ENCODE measurements at places on chromosomes 7 and 10. TPM values are rescaled to one million over a fixed set of nuclear protein-coding genes. Genes with fewer than 3 reads are reported as not detected.

ITPRID1 gene
- not detected for total RNA-seq

DNA sequence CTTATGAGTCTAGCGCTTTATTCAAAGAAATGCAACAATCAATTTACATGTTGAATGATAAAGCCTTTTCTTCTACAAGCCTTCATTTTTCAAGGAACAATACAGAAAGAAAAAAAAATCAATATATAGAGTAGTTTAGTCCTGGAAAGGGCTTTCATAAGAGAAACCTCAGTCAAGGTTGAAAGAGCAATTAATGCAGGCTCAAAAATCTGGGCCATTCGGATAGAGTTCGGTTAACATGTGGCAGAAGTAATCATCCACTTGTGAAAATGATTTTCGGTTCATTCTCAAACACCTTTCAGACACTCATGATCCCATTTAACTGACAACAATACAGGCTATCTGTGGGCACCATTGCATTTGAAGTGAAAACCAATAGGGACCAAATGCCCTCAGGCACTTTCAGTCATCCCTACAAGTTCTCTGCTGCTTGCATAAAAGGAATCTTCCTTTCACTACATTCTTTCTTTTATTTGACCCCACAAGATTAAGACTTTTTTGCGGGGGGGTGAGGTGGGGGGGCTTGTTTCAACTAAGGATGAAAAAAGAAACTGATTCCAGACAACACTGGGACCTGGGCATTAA is 177.9 kb downstream of the RNF133 start:
- no peak for DNase-seq

GRCh38 chr10:43265799-43266721 is 805 bp downstream of the RASGEF1A start:
- no peak for DNase-seq

GRCh38 chr10:36221101-36221500 is 579.0 kb upstream of the FZD8 start:
- no peak for DNase-seq

OR2A42 gene
- total RNA-seq = not detected

PLEKHS1 gene
- total RNA-seq = not detected

DNA sequence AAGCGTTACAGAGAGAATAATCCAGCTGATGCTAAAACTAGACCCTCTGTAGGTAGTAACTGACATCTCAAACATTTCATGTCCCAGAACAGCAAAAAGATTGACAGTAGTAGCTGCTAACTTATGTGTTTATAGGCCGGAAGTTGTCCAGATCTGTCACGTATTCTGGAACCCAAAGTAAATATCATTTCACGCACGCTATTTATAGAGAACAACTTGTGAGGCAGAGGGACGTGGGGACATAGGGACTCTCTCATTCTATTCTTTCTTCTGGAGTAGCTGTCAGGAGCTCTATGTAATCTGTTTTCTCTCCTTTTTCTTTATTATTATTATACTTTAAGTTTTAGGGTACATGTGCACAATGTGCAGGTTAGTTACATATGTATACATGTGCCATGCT is 22.3 kb downstream of the AGK start:
- no peak for DNase-seq

PIK3AP1 gene
- total RNA-seq = 3.0 TPM

NOS3 gene
- 71.5 TPM for total RNA-seq

GRCh38 chr10:68586606-68587305 is 26.6 kb downstream of the TET1 start:
- peak; percentile 56 for DNase-seq

GRCh38 chr7:142880876-142881505 is 4.6 kb downstream of the TRPV6 start:
- DNase-seq = peak; percentile 18

DNA sequence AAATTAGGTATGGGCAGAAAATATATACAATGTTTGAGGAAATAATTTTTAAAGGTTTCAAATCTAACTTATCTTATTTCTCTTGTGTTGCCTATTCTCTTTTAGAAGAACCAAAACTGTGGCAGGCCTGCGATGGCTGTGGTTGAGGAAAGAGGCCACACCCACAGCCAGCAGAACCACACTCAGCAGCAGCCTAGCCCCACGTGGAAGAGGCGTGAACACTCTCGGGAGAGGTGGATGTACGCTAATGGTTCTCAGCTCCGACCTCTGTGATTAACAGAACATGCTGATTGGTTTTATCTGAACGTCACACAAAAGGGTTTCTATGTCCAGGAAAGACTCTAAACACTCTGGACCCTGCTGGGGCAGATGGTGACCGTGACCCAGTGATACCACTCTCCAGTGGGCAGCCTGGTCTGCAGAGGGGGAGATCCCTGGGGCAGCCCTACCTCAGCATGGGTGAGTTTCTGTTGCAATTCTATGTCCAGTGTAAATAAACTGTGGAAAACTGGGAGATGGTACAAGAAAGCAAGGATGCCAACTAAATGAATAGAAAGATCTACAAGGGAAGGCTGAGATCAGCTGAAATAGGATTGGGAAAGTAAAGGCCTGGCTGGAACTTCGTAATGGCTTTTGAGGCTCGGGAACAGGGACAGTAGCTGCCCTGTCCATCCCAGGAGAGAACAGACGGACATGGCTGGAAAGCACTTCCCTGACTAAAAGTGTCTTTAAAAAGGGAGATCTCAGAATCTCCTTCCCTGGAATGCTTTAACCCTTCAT is 26.6 kb downstream of the DIP2C start:
- no peak for DNase-seq

DNA sequence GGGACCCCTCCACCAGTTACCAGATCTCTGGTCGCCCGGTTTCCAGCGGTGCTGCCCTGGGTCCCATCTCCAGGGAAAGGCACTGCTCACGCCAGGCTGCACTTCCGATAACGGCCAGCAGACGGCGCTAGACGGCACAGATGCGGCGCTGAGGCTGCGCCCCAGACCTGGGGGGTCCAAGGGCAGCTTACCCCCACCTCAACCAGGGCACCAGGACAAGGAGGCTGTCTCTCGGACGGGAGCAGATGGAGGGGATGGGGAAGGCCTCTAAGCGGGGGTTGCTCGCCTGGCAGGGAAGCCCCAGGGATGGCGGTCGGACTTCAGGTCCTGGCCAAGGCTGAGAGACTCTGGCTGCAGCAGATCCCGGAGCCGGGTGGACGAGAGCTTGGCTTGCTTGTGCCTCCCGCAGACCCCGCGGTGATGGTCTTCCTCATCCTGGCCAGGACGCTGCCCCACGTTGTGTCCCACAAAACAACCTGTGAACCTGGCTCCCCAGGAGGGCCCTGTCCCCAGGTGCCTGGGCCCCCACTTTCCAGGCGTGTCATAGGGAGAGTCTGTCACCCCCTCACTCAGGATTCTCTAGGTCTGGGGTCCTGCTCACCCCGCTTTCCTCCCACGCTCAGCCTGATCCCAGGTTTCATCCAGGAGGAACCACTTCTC is 23.9 kb upstream of the ZNF716 start:
- no peak for DNase-seq

SLC26A4 gene
- 4.3 TPM for total RNA-seq

CYP2C19 gene
- total RNA-seq = not detected

- DNase-seq = no peak
These were observed 14.8 kb upstream of the LRRC17 start for GRCh38 chr7:102897856-102898531.

DNA sequence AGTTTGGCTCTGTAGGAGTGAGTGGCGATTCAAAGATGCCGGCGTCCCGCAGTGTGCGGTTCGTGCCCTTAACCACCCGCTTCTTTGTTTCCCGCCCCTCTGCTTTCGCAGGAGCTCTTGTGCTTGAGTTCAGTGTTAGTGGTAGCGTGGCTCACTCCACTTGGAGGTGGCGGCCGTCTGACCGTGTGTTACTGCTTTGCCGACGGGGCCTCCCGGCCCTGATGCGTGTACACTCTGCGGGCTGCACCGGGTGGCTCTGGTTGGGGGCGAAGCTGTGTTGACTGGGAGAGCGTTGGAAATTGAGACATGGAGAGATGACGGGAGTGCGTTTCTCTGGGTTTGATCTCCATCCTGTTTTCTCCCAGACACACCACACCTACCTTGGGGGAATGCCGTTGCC is 31.4 kb downstream of the SHH start:
- DNase-seq = no peak

GRCh38 chr10:125213541-125214282 is 53.3 kb upstream of the CTBP2 start:
- DNase-seq = no peak

GRCh38 chr7:92964141-92964540 is 127.8 kb upstream of the CDK6 start:
- no peak for DNase-seq

- DNase-seq = peak; percentile 50
These were observed 60.7 kb downstream of the CD36 start for GRCh38 chr7:80699045-80699638.

CDHR1 gene
- total RNA-seq = not detected

SERPINE1 gene
- 187 TPM for total RNA-seq

EPO gene
- total RNA-seq = not detected

TMEM178B gene
- total RNA-seq = 0.07 TPM

DNA sequence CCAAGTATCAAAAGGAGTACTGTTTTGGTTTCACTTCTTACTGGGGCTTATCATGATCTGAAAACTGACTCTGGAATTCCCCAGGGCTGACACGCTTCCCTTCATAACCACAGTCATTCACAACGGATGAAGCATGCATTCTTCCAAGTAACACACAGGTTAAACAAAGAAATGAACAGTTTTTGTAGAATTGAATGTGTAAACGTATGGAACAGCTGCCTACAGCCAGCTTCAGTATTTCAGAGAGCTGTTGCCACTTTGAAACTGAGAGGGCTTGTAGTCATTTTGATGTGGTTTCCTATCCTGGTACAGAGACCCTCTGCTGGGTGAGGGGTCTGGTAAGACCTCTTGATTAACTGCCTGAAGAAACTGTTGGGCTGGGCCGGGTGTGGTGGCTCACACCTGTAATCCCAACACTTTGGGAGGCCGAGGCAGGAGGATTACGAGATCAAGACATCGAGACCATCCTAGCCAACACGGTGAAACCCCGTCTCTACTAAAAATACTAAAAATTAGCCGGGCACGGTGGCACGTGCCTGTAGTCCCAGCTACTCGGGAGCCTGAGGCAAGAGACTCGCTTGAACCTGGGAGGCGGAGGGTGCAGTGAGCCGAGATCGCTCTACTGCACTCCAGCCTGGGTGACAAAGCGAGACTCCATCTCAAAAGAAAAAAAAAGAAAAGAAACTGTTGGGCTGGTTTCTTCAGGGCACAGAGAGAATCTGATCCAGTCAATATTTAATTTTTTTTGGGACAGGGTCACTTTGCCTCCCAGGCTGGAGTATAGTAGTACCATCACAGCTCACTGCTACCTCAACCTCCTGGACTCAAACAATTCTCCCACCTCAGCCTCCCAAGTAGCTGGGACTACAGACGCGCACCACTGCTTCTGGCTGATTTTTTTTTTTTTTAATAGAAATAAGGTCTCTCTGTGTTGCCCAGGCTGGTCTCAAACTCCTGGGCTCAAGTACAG is 4.7 kb downstream of the NFE2L3 start:
- peak; percentile 94 for DNase-seq

Measured in HT1080 (cell line).